NCI-H1694 treated with DMSO at 0.1 percent for 48 hours (cell line): ENCODE measurements at places on chromosomes 3 and 15.

DNA sequence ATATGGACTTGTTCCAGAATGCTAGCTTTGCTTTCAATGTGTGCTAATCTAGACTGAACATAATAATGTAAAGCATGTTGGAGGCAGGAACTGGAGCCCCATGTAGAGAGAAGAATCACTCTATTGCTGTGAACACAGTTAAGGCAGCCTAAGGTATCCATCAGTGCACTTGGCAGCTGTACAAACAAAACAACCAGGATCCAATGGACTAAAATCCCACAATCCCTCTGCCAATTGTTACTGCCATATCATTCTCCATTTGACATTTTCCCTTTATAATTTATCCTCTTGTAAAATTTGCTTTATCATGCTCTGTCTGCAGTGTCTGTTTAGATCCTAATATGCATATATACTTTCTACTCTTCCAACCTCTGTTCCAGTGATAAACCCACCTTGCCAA is 756.8 kb upstream of the LMCD1 start:
- DNase-seq = no peak

DNA sequence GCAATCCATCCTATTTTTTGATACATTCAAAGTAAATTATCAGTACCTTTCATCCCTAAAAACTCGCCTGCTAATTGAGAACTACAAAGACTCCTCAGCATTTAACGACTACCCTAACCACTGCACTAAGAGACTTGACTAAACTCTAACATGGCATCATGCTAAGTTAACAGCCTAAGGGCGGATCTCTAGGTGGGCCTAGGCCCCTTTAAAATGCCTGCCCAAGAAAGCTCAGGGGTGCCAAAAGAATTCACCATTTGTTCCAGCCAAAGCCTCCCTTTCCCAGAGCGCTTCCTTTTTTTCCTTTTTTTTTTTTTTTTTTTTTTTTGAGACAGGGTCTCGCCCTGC is 568 bp upstream of the NEK4 start:
- DNase-seq = no peak

GRCh38 chr3:10344147-10344943 is 23.4 kb upstream of the SEC13 start:
- DNase-seq = no peak

DNA sequence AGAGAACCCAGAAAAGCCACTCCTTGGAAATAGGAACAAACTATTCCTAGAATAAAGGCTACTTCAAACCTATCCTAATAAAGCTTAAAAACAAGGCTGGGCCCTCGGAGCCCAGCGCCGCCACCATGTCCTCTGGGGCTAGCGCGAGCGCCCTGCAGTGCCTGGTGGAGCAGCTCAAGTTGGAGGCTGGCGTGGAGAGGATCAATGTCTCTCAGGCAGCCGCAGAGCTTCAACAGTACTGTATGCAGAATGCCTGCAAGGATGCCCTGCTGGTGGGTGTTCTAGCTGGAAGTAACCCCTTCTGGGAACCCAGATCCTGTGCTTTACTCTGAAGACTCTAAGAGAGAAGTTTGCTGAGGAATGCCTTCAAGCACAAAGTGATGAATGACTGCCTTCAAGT is 63.2 kb downstream of the ADAM10 start:
- DNase-seq = no peak

GRCh38 chr15:27339138-27339537 is 368.2 kb downstream of the GABRG3 start:
- no peak for DNase-seq

DNA sequence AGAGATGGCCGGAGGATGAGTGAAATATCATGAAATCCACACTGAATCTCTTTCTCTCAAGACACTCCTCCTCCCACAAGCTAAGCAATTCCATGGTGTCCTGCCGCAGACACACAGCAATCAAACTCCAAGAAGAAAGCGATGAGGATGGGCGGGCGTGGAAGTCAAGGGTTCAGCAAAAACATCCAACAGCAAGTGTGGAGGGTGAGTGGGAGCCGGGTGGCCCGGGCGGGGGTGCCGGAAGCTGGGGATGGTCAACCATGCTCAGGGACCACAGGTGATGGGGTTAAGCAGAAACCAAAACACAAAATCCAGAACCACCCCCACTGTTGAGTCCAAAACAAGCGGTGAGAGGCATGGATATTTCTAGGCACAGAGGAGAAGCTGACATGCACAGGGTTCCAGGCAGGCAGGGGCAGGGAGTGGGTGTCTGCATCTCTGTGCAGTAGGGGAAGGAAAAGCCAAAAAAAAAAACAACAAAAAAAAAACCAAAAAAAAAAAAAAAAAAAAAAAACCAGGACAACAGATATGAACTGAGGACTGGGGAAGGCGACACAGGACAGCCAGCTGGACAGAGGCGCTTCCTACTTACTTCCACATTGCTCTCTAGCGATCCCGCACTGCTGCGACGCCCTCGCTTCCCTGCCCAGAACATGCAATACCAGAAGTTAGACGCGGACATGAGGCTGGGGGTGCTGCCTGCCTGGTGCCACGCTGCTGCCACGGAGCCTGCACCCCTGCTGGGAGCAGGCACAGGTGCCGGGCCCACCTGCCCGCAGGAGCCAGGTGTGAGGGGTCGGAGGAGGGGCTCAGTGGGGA is 61.0 kb upstream of the RPL32 start:
- DNase-seq = no peak

GRCh38 chr3:124260206-124260915 is 268.4 kb upstream of the ROPN1 start:
- DNase-seq = no peak

DNA sequence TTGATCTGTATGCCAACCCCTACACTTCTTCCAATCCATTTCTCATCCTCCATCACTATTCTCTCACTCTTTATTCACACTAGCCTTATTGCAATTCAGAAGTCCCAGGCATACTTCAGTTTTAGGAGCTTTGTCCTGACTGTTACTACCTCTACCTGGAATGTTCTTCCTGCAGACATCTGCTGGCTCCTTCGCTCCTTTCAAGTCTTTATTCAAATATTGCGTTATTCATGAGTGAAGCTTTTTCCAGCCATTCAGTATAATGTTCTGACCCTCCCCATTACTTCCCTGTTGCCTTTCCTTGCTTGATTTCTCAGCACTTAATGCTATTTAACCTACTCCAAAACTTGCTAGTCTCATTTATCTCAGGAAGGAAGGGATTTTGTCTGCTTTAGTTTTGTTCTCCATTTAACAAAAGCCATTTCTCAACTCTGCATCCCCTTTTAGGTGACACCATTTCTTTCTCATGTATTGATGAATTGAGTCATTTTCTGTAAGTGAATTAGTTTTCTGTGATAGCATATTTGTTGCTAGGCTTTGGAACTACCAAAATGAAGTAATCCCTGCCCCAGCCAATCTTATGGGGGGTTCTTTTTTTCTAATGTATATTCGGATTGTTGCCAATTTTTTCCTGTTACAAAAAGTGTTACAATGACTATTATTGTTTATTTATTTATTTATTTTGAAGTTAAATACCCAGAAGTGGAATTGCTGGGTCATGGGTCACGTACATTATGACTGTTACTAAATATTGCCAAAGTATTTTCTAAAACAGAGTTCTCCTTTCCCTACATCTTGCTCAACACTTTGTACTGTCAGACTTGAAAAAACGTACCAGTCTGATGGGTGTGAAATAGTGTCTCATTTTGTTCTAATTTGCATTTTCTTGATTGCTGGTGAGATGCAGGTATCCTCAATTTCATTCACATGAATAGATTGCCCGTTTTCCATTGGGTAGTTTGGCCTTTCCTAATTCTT is 9.4 kb downstream of the ATP11B start:
- no peak for DNase-seq
